ENCODE measurements at places on chromosomes 1 and 21.

GRCh38 chr1:151060657-151061421 is 642 bp downstream of the MLLT11 start:
- DNase-seq: no peak

GRCh38 chr1:230632273-230632873 is 9.9 kb upstream of the COG2 start:
- DNase-seq: no peak

GRCh38 chr21:46431884-46432488 is 26.7 kb upstream of the DIP2A start:
- peak; percentile 32 for DNase-seq

DNA sequence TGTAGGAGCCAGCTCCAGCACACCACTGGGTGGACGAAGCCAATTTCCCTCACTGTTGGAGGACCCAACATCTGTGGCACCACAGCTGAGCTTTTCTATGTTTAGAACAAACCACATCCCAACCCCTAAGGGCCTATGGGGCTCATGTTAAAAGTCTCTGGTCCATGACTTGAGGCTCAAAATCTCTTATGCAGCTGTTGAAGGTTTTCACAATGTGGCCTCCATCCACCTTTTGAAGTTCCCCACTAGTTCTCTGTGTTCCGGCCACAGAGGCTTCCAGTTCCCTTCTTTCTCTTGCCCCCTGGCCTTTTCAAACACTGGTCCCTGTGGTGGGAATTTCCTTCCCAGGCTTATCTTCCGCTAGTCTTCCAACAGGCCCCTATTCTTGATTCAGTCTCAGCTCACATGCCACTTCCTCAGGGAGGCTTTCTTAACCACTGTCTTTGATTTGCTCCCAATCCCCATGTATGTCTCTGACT is 3.9 kb upstream of the IFNLR1 start:
- no peak for DNase-seq

DNA sequence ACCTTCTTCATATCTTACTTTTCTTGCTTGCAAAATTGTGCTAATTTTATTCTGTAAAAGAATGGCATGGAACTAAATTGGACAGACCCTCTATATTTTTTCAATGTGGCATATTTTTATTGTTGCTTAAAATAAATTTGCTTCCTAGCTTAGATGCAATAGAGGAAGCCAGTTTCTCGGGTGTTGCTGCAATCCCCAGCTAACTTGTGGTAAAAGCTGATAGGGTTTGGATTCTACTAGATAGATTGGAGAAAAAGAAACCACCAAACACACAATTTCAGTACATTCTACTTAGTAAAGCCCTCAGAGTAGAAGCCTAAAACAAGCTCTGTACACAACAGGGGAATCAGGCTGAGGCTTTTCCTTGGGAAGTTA is 49.5 kb upstream of the GCLM start:
- DNase-seq: no peak
